ENCODE measurements at places on chromosomes 16 and 17.

- DNase-seq = no peak
Observed at GRCh38 chr16:69477546-69477945, 53.1 kb downstream of the CYB5B start.

DNA sequence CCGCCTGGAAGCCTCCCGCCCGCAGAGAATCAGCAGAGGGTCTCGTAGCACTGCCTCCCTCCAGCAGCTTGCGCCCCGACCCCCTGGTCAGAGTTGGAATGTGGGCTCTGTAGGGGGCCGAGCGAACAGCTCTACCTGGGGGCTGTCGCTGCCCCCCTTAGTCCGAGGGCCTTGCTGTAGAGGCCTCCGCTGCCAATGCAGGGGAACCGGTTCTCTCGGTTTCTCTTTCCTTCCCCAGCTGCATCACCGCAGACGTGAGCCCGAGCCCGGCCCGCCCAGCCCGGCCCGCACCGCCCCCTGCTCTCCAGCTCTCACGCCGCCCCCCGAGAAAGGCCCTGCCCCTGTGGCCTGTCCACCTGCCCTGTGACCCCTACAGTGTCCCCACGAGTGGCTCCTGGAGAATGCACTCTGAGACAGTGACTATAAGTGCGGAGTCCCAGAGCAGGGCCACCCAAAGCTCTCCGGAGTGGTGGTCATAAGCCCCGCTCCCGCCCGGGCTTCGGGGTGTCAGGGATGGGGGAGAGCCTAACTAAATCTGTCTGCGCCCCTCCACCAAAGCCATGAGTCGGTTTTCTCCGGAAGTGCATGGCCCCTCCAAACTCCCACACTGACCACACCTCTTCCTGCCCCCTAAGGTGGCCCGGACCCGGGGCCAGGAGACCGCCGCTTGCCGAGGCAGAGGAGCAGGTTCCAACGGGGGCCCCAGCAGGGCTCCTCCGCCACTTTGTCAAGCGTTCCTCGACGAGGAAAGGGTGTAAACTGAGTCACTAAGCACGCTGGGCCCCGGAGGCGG lies 1.7 kb downstream of the ARHGAP27 start:
- no peak for DNase-seq

DNA sequence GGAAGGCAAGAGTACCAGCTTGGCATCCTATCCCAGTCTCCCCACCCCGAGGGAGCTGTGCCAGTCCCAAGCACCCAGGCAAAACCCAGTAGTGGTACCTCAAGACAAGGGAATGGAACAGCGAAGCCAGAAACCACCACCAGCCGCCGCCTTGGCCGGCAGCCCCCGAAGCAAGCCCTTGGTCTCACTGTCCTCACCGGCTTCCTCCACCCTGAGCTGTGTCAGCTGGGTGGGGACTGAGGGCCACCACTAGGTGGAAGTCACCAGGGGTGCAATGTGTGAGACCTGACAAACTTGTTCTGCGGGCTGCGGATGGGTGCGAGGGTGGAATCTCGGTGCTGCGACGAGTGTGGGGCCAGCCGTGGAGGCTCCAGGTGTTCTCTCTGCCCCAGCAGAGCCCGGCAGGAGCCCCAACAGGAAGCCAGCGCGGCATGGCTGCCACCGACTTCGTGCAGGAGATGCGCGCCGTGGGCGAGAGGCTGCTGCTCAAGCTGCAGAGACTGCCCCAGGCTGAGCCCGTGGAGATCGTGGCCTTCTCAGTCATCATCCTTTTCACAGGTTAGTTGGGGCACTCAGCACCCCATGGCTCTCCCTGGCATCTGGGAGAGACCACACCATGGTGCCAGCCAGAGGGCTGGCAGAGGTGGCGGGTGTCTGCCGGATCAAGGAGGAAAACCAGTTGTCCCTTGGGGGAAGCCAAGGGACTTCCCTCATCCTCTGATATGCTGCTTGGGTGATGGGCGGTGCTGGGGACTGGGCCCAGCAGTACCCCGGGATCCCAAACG lies 6.7 kb downstream of the SMIM5 start:
- no peak for DNase-seq

GRCh38 chr17:59161477-59161876 lies 5.9 kb downstream of the PRR11 start:
- DNase-seq = no peak

- no peak for DNase-seq
Observed at GRCh38 chr17:8117980-8118768, at the start of gene ALOXE3. ALOXE3 (minus strand) TSS chr17:8118514; CDS start chr17:8117990, 524 bp downstream.

- no peak for DNase-seq
Observed at GRCh38 chr17:73410586-73411312, 98.9 kb upstream of the CDC42EP4 start.

- no peak for DNase-seq
Observed at GRCh38 chr16:25771812-25772568, 80.2 kb downstream of the HS3ST4 start.

GRCh38 chr17:17200831-17201230 lies 5.3 kb downstream of the PLD6 start:
- DNase-seq = no peak

GRCh38 chr17:42559075-42559474 lies 2.9 kb upstream of the COASY start:
- no peak for DNase-seq

DNA sequence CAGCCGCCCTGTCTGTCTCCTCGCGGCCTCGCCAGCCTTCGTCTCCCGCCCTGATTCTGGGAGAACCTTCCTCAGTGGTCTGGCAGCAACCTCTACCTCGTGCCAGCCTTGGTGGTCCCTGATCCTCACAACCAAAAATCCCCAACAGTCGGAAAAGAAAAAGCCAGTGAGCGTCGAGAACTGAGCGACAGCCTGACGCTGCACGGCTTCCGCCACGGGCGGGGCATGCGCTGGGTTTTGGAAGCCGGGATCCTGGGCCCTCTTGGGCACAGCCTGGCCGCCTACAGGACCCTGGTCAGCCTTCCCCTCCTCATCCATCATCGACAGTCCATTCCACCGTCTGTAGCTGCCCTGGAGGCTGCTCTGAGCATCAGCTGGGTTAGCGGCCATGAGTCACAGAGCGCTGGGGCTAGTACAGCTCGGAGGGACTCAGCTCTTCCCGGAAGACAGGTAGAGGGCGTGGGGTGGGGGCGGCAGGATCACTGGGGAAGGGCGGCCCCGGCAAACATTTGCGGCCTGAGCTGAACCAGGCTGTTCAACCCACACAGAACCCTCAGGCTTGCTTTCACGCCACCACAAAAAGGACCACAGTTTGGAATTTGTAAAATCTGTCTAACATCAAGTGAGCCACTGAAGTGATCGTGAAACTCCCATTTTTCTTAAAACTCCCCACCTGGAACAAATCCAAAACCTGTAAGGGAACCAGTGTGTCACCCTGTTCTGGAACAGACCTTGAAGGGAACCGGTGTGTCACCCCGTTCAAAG lies 55.4 kb upstream of the DOC2B start:
- no peak for DNase-seq

DNA sequence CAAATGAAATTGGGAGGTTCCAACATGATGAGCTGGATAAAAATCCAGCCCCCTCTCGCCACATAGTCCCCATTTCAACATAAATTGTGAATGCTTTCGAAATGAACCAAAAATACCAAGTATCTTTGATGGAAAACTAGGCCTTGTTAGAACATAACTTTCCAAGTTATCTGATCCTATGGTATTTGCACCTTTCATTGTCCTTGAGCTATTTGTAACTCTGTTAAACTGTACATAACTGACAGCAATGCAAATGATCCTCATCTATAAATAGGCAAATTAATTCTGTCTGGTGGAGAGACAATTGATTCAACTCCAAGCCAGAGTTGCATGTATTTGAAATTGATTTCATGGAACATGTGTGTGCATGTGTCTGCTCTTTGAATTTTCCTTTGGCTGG lies 18.2 kb downstream of the CMTM4 start:
- DNase-seq = no peak

DNA sequence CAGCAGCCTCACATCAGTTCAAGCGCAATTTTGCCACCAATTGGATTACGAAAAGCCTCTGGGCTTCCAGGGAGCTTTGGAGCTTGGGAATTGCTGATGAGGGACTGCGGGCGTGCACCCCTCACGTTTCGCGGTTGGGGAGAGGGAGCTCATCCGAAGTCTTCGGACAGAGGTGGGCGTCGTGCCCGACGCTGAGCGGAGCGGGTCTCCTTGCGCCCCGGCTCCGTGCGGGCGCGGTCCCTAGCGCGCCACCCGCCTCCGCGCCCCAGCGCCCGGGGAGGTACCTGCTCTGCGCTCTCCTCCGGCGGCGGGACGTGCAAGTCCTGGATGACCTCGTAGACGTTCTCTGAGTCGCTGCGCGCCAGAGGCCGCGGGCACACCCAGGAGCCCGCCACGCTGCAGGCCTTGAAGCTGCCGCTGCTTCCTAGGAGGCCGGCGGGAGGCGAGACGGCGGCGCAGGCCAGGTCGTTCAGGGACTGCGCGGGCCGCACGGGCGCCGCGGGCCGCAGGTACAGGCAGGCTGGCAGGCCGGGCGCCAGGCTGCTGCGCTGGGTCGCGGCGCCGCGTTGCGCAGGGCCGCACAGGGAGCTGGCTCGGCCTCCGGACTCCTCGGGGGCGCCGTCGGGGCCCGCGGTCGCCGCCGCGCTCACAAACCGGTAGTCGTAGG lies 3.2 kb downstream of the ARHGAP27 start:
- no peak for DNase-seq

DNA sequence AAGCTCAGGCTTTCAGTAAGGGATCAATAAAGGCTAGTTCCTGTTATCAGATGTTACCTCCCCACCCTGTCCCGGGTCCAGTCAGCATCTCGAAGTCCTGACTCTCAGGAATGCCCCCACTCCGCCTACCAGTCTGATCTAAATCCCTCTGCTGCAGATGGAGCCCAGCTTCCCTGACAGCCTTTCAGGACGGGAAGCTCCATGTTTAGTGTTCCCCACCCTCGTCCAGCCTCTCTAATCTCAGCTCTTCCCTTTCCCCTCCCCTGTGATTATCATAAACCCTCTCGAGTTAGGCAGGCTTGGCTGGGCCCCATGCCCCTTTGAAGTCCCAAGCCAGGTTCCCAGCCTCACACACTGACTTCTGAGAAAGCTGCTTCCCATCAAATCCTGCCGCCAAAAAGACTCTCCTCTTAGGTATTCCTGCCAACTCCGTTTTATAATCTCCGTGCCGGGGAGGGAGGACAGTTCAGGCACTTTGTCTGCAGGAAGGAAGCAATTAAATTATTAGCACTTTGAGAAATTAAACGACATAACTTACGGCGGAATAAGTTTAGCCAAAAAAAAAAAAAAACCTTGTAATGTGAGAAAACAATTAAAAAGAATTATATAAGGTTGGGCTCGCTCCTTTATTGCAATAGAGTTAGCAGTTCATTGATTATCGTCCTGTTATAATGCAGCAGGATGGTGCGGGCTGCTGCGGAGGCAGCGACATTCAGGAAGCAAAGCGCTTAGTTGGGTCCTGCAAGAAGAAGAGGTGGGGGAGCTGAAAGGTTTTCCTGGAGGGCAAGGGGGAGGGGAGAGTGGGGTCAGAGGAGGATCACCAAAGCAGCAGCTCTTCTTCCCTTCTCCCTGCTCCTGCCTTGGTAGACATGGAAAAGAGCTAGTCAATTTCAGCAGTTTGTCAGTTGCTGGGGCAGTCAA lies 16.8 kb upstream of the ETV4 start:
- no peak for DNase-seq

- no peak for DNase-seq
Observed at GRCh38 chr17:37841232-37841631, 83.0 kb upstream of the TBC1D3K start.

DNA sequence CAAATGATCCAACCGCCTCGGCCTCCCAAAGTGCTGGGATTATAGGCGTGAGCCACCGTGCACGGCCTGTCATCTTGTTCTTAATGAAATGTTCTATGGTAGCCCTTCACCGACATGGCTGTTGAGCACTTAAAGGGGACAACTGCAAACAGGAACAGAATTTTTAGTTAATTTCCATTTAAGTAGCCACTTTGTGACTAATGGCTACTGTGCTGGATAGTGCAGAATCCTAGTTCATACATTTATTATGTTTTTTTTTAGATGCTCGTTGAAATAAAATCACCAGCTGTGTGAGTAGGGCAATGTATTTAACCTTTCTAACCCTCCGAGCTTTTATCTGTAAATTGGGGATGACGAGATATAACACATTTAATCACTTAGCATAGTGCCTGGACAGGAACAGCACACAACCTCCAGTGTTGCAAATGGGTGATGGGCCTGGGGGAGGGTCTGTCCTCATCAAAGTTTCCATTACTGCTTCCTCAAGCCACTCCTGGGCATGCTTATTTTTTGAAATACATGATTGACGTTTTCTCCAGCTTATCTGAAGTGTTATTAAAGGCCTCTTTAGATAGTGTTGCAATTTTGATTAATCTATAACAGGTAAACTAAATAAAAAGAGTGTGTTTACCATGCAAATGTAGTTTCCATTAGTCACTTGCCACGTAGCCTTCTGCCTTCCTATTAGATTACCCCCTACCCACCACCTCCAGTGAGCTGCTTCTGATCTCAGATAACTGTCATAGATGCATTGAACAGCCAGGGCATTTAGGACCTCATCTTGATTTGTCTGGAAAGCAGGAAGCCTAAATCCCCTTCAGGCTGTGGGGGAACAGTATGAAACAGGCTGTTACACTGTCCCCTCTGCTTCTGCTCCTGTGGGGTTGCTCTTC lies 42.5 kb upstream of the TANC2 start:
- no peak for DNase-seq

- no peak for DNase-seq
Observed at GRCh38 chr16:85172455-85173145, 60.3 kb upstream of the CIBAR2 start.
